ENCODE measurements at places on chromosomes 13 and 19. TPM values are rescaled to one million over a fixed set of nuclear protein-coding genes. Genes with fewer than 3 reads are reported as not detected.

PIAS4 gene
- 27.4 TPM for total RNA-seq

ZNF837 gene
- total RNA-seq = 3.3 TPM

VSTM2B gene
- total RNA-seq = 0.32 TPM

ZNF714 gene
- 7.3 TPM for total RNA-seq

FCGBP gene
- total RNA-seq = 1,609 TPM

GPR12 gene
- total RNA-seq = not detected

SYCN gene
- total RNA-seq = not detected

CCL25 gene
- not detected for total RNA-seq

ICAM4 gene
- 0.32 TPM for total RNA-seq

TNFRSF19 gene
- 0.32 TPM for total RNA-seq

DCLK1 gene
- 12.7 TPM for total RNA-seq

CD37 gene
- total RNA-seq = 5.6 TPM

ADGRE3 gene
- 0.24 TPM for total RNA-seq

MCEMP1 gene
- total RNA-seq = not detected

ANKLE1 gene
- 1.9 TPM for total RNA-seq

QPCTL gene
- total RNA-seq = 8.2 TPM

CGB1 gene
- total RNA-seq = not detected

RTBDN gene
- not detected for total RNA-seq

DACT3 gene
- 60.9 TPM for total RNA-seq

IQCN gene
- total RNA-seq = 8.0 TPM

HSPBP1 gene
- total RNA-seq = 36.0 TPM

GPR108 gene
- total RNA-seq = 74.8 TPM

OR7D4 gene
- not detected for total RNA-seq

ZNF135 gene
- total RNA-seq = 1.3 TPM

ZNF382 gene
- 0.78 TPM for total RNA-seq

ZNF729 gene
- total RNA-seq = not detected

ZNF730 gene
- total RNA-seq = 0.41 TPM

ZNF723 gene
- total RNA-seq = not detected

LTBP4 gene
- total RNA-seq = 141 TPM
